ENCODE measurements at places on chromosomes 11 and 22.

DNA sequence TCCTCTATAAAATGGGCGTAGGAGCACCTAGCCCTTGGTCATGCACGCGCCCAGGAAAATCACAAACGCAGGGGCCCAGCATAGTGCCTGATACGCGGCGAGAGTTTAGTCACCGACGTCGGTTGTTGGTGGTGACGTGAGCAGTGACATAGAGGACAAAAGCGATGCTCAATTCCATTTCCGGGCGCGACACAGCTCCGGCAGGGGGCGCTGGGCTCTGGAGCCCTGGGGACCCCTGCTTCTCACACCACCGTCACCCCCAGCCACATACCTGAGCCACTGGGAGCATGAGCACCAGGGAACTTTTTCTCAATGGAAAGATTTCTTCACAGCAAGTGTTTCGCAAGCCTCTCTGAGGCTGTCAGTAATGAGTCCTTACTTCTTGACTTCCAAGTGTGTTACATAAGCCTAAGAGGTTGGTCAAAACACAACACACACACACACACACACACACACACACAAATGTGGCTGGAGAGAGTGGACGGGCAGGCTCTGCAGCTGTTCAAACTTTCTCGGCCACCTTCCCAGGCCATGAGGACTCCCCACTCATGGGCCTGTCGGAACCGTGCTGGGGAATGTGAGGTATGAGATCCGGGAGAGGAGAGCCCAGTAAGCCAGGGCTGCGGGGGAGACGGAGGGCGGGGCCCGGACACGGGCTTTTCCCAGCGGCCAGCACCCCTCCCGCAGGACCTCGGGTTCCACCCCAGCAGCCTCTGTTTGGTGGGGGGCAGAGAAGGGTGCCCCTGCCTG is 36.9 kb upstream of the LINC01488 start:
- DNase-seq: no peak

GRCh38 chr11:113350336-113351067 is 36.1 kb downstream of the TTC12 start:
- DNase-seq: no peak

- peak; percentile 70 for DNase-seq
These were observed at the start of gene PTPRCAP for GRCh38 chr11:67437082-67437808. Gene PTPRCAP (minus strand): TSS chr11:67437682. CDS start chr11:67437619, 63 bp downstream.

DNA sequence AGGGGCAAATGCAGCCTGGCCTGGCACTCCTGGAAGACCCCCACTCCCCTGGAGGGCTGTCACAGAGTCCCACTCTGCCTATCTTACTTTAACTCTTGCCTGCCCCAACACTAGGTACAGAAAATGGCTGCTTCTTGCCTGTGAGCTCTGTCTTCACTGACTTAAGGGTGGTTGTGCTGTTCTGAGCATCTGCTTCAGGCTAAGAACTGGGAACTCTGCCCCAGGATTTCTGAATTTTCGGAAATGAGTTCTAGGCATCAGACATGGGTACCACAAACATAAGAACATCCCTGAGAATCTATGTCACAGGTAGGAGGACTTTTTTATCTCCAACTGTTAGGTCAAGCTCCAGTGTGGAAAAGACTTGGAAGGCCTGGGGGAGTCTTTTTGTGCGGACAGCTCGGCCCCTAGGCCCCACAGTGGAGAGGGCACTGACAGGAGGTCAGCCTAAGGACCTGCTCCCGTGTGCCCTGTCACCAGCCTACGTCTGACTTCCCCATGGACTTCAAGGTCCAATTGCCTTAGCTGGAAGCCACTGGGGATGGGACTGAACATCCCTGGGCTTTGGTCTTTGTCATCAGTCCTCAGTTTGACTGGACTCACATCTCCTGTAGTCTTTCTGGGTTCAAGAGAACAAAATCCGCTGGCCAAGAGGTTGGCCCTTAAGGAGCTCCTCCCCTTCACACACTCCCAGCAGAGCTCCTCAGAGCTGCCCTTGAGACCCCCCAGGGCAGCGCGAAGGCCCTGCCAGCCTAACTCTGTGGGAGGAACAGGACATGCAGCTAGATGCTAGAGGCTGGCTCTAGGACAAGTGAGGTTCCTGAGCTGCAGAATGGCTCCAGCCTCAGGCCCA is 31.9 kb downstream of the PPP2R1B start:
- DNase-seq: no peak

- DNase-seq: no peak
These were observed 95.5 kb downstream of the SIK3 start for GRCh38 chr11:117002639-117003299.

- DNase-seq: no peak
These were observed 64.6 kb upstream of the POU2AF1 start for GRCh38 chr11:111443640-111444039.
